Fibroblast of lung (primary cell): ENCODE measurements at places on chromosomes 16 and 17. TPM values are rescaled to one million over a fixed set of nuclear protein-coding genes. Genes with fewer than 3 reads are reported as not detected.

The HOXB6 gene
- total RNA-seq = 10.5 and 16.2 TPM in 2 replicates

The CAVIN1 gene
- 331 and 372 TPM in 2 replicates for total RNA-seq

GRCh38 chr17:80755650-80756405 lies 211.2 kb downstream of the RPTOR start:
- DNase-seq = no peak

GRCh38 chr17:21549107-21549687 lies 143.1 kb upstream of the KCNJ18 start:
- peak; percentile 73 for DNase-seq

DNA sequence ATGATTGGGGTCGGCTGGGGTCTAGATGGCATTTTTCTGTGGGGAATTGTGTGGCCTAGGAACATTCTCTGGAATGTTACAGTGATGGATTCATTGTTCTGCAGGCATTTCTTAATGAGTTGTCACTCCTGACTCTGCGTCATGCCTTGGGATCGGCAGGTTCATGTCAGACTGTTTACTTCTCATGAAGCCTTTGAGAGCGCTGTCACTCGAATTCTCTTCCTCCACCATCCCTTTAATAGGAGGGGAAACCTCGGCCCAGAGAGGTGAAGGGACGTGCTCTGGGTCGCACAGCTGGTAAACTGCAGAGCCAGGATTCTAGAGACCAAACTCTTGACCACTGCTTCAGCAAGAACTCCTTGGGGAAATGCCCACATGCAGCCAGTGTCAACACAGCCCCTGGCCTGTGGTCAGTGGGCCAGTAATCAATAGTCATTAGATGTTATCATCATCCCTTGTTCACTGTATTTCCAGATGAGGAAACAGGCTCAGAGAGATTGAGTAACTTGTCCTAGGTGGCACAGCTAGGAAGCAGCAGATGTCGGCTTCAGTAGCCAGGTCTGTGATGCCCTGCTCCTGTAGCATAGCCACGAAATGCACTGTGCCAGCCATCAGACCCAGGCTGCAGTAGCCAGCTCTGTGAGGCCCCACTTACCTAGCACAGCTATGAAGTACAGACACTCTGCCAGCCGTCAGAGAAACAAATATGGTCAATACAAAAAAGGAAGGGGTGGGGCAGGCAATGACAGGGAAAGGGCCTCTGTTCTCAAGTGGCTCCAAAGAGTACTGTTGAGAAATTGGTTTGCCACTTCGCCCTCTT lies 259.0 kb downstream of the CPPED1 start:
- peak; percentile 31 for DNase-seq

DNA sequence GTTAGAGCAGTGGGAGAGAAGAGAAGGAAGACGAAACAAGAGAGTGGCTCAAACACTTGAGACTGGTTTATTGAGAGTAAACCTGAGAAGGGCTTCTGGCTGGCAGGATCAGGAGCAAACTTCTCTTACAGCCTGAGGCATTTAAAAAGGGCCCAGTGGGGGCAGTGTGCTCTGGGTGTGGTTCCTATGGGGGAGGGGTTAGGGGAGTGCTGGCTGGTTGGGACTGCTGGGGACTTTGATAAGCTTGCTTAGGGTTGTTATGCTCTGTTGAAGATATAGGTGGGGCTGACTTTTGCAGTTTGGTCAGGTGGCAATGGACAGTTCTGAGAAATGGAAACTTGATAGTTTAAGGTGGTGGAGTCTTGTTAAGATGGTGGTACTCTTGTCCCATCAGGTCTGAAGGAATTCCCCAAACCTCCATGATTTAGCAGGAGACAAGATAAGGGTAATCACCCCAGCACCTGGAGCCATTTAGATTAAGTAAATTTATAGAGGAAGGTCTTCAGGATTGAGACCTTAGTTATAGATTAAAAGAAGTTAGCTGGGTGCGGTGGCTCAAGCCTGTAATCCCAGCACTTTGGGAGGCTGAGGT lies 79.3 kb downstream of the EMP2 start:
- no peak for DNase-seq

GRCh38 chr16:66961914-66962313 lies 848 bp downstream of the CES3 start:
- no peak for DNase-seq

DNA sequence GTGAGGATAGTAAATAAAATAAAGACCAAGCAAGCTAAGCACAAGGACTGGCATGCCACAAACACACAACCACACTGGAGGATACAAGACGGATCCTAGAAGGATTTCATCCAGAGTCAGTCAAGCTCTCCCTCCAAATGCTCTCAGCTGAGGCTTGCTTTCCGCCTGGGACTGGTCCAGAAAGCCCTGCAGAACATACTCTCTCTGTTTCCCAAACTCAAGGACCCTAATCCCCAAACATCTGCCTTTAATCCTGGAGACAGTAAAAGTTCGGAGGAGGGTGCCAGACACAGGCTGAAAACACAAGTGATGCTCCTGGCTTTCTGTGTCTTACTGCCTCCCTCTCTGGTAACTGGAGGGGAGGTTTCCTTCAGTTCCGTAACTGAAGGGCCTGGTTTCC lies 5.3 kb upstream of the HSD11B2 start:
- no peak for DNase-seq
